Activated CD8-positive, alpha-beta T cell treated with anti-CD3 and anti-CD28 coated beads, Interleukin-2, amount 10 ng/mL, durations not matched to agents 7 days and 5 days (primary cell): ENCODE measurements at places on chromosomes 7 and 10. TPM values are rescaled to one million over a fixed set of nuclear protein-coding genes. Genes with fewer than 3 reads are reported as not detected.

The TBL2 gene
- 26.1 TPM for total RNA-seq

The MRC1 gene
- not detected for total RNA-seq

The LDB3 gene
- 0.05 TPM for total RNA-seq

The NRP1 gene
- 0.23 TPM for total RNA-seq

The PPIA gene
- 2,621 TPM for total RNA-seq

The PNLIPRP3 gene
- total RNA-seq = not detected

The MPP7 gene
- total RNA-seq = 13.0 TPM

The C7orf33 gene
- not detected for total RNA-seq

The PON1 gene
- total RNA-seq = not detected

- H3K36me3 ChIP-seq = no peaks in the 10 kb centered on the region
- no peak for DNase-seq
- H3K27me3 ChIP-seq = peaks cover 5% of the 10 kb centered on the region
- no peaks in the 10 kb centered on the region for H3K4me1 ChIP-seq
- H3K27ac ChIP-seq = no peak overlapping the region
Measured at GRCh38 chr10:124315591-124316270, 103.0 kb downstream of the OAT start.

- peaks cover 8% of the 10 kb centered on the region for H3K36me3 ChIP-seq
- H3K4me1 ChIP-seq = peaks cover 56% of the 10 kb centered on the region
- no peak for DNase-seq
- H3K27ac ChIP-seq = no peak overlapping the region
- H3K4me3 ChIP-seq = no peak overlapping the region
- H3K27me3 ChIP-seq = peaks cover 82% of the 10 kb centered on the region
Measured at GRCh38 chr10:99531026-99531695, 1.6 kb upstream of the NKX2-3 start.

DNA sequence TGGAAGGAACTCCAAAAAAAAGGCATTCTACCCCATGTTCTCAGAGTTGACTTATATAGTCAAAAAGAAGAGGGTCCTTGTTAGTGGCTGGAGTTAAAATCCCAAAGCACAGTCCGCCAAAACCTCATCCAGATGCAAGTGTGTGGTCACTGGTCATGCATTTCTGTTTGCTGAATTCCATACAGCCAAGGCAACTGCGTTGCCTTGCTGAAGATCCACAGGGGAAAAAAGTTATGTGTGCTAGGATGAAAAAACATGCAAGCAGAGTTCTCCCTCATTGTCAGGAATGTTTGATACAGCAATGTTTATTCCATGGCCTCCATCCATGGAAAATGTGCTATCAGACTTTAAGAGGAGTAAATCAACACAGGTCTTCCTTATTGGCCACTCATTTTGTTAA is 213.1 kb downstream of the CREB5 start:
- no peak for DNase-seq
- no peaks in the 10 kb centered on the region for H3K36me3 ChIP-seq
- peaks cover 10% of the 10 kb centered on the region for H3K27me3 ChIP-seq
- H3K4me1 ChIP-seq = peaks cover 3% of the 10 kb centered on the region

DNA sequence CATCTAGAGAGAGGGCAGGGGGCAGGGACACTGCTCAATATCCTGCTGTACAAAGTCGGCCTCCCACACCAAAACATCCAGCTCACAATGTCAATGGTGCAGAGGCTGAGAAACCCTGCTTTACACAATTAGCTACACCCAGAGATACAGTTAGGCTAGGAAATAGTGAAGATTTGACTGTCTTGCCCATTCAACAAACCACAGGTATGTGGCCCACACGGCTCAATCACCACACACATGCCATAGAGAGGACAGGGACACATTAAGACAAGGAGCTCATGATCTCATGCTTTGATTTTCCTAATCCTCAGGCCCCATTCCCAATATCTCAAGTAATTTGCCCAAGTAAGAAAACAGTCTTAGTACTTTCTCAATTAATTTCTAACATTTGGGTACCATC is 110.4 kb downstream of the OSBPL3 start:
- no peak overlapping the region for H3K4me3 ChIP-seq
- DNase-seq = no peak
- no peak overlapping the region for H3K27ac ChIP-seq
- peaks cover 66% of the 10 kb centered on the region for H3K36me3 ChIP-seq
- H3K27me3 ChIP-seq = no peaks in the 10 kb centered on the region
- peaks cover 36% of the 10 kb centered on the region for H3K4me1 ChIP-seq

- no peaks in the 10 kb centered on the region for H3K36me3 ChIP-seq
- H3K4me3 ChIP-seq = no peak overlapping the region
- H3K27me3 ChIP-seq = no peaks in the 10 kb centered on the region
- peaks cover 12% of the 10 kb centered on the region for H3K4me1 ChIP-seq
Measured at GRCh38 chr7:42194238-42194637, 42.8 kb downstream of the GLI3 start.

GRCh38 chr7:25891591-25891990 is 260.4 kb upstream of the NFE2L3 start:
- H3K27ac ChIP-seq = no peak overlapping the region
- no peak overlapping the region for H3K4me3 ChIP-seq
- no peak for DNase-seq
- H3K4me1 ChIP-seq = peaks cover 33% of the 10 kb centered on the region

GRCh38 chr10:74145133-74145532 is 5.5 kb downstream of the AP3M1 start:
- H3K4me1 ChIP-seq = peaks cover 21% of the 10 kb centered on the region
- no peak for DNase-seq
- H3K4me3 ChIP-seq = no peak overlapping the region
- H3K27me3 ChIP-seq = no peaks in the 10 kb centered on the region

- DNase-seq = no peak
- H3K4me3 ChIP-seq = no peak overlapping the region
- peaks cover 19% of the 10 kb centered on the region for H3K27me3 ChIP-seq
- H3K27ac ChIP-seq = no peak overlapping the region
- no peaks in the 10 kb centered on the region for H3K36me3 ChIP-seq
- H3K4me1 ChIP-seq = peaks cover 4% of the 10 kb centered on the region
Measured at GRCh38 chr7:98866351-98866750, 3.5 kb downstream of the TMEM130 start.

DNA sequence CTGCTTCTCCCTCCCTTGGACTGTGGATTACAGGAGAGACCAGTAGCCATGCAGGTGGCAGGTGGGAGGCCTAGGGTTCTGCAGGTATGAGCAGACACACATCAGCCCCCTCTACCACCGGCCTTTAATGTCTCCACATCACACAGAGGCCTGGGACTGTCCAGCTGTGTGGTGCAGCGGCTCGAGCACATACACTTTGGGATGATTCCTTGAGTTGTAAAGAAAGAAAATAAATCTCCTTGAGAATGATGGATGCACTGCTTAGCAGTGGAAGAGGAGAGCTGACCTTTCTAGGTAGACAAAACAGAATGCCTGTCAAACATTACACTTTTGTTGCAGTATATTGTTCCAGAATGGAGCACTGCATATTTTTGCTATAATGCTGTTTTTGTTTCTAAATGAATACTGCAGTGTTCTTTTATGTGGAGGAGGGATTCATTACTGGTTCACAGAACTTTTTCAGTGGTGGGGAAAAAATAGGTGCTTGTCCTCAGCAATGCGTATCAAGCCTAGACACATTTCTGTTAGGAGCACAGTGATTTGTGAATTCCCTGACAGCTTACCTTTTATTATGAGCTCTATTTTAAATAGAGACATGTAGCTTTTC is 66.0 kb downstream of the PTPRE start:
- no peak overlapping the region for H3K27ac ChIP-seq
- no peak overlapping the region for H3K4me3 ChIP-seq
- H3K36me3 ChIP-seq = no peaks in the 10 kb centered on the region
- no peak for DNase-seq
- H3K4me1 ChIP-seq = peaks cover 6% of the 10 kb centered on the region

- H3K27ac ChIP-seq = peak overlapping the region; percentile 30
- H3K4me3 ChIP-seq = no peak overlapping the region
- DNase-seq = no peak
- no peaks in the 10 kb centered on the region for H3K27me3 ChIP-seq
- peaks cover 90% of the 10 kb centered on the region for H3K36me3 ChIP-seq
Measured at GRCh38 chr7:143295870-143296269, 7.7 kb downstream of the CASP2 start.

GRCh38 chr7:99505324-99505662 is 831 bp downstream of the ZKSCAN5 start:
- H3K36me3 ChIP-seq = peaks cover 31% of the 10 kb centered on the region
- H3K4me1 ChIP-seq = peaks cover 32% of the 10 kb centered on the region
- no peak for DNase-seq

- no peaks in the 10 kb centered on the region for H3K27me3 ChIP-seq
- H3K36me3 ChIP-seq = peaks cover 25% of the 10 kb centered on the region
- DNase-seq = no peak
- H3K4me1 ChIP-seq = peaks cover 33% of the 10 kb centered on the region
- no peak overlapping the region for H3K27ac ChIP-seq
Measured at GRCh38 chr10:8213735-8214134, 159.2 kb downstream of the GATA3 start.

GRCh38 chr10:97333601-97334369 is 744 bp downstream of the FRAT2 start:
- H3K27me3 ChIP-seq = peaks cover 22% of the 10 kb centered on the region
- peak overlapping the region; percentile 75 for H3K4me3 ChIP-seq
- peak overlapping the region; percentile 91 for H3K27ac ChIP-seq
- peak; percentile 53 for DNase-seq
- H3K36me3 ChIP-seq = peaks cover 27% of the 10 kb centered on the region

GRCh38 chr7:7014827-7015595 is 167.3 kb upstream of the C1GALT1 start:
- no peak overlapping the region for H3K27ac ChIP-seq
- no peaks in the 10 kb centered on the region for H3K36me3 ChIP-seq
- no peaks in the 10 kb centered on the region for H3K4me1 ChIP-seq

DNA sequence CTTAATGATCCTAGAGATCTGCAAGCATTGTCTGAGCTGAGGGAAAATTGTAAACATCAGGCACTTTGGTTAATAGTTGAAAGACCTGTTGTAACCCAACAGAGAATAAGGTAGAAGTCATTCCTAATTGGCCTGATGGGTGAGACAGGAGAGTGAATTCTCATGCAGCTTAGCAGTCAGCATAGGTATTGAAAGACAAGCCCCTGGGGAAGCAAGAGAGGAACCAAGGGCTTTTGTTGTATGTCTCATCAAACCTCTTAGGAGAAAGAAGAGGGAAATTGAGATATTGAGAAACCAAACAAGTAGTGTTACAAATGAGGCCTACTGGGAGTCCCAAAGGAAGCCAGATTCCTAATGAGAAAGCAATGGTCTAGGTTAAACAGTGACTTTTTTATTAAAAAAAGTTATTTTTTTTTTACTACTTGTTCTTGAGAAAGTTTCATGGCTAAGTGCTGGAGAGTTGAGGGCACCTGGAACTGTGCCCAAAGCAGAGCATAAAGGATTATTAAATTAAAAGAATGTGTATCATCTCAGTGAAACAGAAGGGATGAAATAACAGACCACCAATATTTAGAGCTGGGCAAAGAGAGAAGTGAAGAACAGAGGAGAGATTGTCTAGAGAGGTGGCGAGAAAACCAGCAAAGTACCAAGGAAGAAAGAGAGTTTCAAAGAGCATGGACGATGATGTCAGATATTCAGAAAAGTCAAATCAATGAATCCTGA is 168.9 kb downstream of the CDK14 start:
- no peak for DNase-seq
- H3K27me3 ChIP-seq = no peaks in the 10 kb centered on the region
- no peak overlapping the region for H3K27ac ChIP-seq
- H3K4me1 ChIP-seq = no peaks in the 10 kb centered on the region
- H3K36me3 ChIP-seq = no peaks in the 10 kb centered on the region

DNA sequence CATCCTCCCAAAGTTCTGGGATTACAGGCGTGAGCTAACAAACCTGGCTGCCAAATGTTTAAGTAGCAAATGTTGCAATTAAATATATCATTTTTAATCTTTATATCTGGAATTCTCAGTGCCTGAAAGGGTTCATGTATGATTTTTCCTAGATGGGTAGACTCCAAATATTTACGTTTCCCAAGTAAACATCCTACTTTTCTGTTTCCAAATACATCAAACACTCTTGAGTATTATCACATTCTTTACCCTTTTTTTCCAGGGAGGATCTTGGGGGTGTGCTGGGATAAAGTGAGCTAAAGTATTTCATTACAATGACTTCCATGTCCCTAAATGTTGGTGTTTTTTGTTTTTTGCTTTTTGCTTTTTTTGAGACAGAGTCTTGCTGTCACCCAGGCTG is 32.9 kb upstream of the CYTH3 start:
- peaks cover 2% of the 10 kb centered on the region for H3K27me3 ChIP-seq
- no peaks in the 10 kb centered on the region for H3K4me1 ChIP-seq
- no peak overlapping the region for H3K27ac ChIP-seq
- no peak for DNase-seq
- no peaks in the 10 kb centered on the region for H3K36me3 ChIP-seq

- H3K4me3 ChIP-seq = no peak overlapping the region
- H3K36me3 ChIP-seq = no peaks in the 10 kb centered on the region
- no peak for DNase-seq
- peaks cover 15% of the 10 kb centered on the region for H3K4me1 ChIP-seq
- H3K27me3 ChIP-seq = peaks cover 2% of the 10 kb centered on the region
Measured at GRCh38 chr10:124544711-124545110, 83.1 kb downstream of the LHPP start.

DNA sequence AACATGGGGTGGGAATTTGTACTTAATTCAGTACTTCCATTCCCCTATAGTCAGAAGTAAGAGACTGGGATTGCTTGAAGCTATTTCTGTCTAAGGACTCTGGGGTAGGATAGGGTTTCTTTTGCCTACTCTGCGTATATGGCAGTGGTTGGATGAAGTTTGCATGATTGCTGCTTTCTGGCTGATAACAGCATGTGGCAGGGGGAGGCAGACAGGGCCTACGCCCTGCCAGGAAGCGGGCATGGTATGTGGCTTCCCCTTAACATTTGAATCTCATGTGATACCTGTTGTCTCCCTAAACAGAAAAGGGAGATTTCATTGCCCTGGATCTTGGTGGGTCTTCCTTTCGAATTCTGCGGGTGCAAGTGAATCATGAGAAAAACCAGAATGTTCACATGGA is 57.1 kb downstream of the TACR2 start:
- H3K4me1 ChIP-seq = peaks cover 63% of the 10 kb centered on the region
- H3K27ac ChIP-seq = peak overlapping the region; percentile 73
- peaks cover 50% of the 10 kb centered on the region for H3K36me3 ChIP-seq
- peak; percentile 66 for DNase-seq

DNA sequence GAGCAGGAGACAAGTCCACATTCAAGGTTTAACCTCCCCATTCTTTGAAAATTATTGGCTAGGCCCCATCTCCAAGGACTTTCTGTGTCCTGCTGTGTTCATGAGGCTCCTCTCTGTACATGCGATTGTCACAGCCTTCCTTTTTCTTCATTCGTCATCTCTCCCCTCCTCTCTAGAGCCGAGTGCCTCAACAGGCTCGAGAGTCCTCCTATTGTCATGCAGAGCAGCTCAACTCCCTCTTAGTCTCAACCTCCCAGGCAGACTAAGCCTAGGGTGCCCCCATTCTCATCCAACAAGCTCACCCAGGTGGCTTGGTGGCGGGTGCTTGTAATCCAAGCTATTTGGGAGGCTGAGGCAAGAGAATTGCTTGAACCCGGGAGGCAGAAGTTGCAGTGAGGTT is 35.1 kb upstream of the SAMD8 start:
- H3K4me3 ChIP-seq = no peak overlapping the region
- DNase-seq = no peak
- H3K36me3 ChIP-seq = no peaks in the 10 kb centered on the region
- H3K27ac ChIP-seq = no peak overlapping the region
